ENCODE measurements at places on chromosomes 6 and 20.

- no peak for DNase-seq
Observed at GRCh38 chr6:147983581-147984366, 358.9 kb upstream of the SASH1 start.

- DNase-seq = no peak
Observed at GRCh38 chr6:23989885-23990533, 136.0 kb upstream of the NRSN1 start.

DNA sequence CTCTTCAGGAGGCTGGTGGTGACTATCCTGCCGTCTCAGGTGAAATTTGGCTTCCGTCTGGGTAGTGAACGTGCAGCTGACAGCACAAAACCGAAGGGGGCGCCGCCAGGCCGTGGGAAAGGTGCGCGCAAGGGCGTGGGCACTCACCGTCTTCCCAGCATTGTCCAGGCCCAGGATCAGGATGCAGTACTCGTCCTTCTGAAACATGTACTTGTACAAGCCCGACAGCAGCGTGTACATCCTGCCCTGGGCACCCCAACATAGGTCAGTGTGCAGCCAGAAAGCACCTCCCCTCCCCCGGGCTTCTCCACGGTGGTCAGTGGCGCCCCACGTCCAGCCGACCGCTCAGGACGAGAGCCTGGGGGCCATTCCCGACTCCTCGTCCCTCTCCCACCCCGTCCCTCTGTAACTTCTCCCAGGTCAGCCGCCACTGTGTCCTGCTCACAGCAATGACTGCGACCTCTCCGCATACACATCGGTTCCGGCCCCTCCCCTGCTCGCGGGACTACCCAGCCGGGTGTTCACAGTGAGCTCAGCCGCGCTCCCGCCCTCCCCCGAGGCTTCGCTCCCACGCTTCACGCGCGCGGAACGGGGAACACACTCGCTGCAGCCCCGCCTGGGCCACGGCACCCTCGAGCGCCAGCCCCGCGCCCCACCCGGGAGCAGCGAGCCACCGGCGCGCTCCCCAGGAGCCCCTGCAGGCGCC, 771 bp downstream of the ARFRP1 start:
- DNase-seq = peak; percentile 22

- no peak for DNase-seq
Observed at GRCh38 chr6:110412360-110412759, 3.0 kb downstream of the DDO start.

GRCh38 chr6:79042088-79042798, 35.8 kb downstream of the PHIP start:
- no peak for DNase-seq

DNA sequence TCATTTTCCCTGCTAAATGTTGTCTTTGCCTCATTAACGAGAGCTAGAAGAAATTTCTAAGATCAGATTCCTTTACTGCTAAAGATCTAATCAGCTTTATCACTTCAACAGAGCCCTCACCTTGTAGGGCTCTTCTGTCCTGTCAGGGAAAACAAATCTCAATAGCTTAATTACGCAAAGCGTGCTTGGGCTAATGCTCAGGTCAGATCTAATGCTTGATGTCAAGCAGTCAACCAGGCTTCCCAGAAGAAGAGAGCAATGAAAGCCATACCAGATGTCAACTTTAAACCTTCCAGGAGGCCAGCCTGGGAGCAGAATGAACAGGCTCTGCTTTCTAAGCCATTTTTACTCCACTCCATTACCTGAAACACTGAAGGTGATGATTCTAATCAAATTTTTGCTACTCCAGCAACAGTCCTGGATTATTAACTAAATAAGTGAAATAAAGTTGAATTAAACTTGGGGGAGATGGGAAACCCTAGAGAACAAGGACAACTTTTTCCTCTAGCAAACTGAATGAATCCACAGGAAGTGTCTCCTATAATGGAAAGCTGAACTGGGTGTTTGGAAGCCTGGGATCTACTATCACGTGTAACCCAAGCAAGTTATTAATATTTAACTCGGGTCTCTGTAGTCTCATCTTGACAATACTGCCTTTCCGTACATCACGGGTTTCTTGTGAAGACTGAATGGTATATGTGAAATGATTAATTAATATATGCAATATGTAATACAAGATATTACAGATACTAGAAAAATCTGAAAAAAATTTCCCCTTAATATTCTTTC, 273.7 kb downstream of the PTPRK start:
- no peak for DNase-seq

DNA sequence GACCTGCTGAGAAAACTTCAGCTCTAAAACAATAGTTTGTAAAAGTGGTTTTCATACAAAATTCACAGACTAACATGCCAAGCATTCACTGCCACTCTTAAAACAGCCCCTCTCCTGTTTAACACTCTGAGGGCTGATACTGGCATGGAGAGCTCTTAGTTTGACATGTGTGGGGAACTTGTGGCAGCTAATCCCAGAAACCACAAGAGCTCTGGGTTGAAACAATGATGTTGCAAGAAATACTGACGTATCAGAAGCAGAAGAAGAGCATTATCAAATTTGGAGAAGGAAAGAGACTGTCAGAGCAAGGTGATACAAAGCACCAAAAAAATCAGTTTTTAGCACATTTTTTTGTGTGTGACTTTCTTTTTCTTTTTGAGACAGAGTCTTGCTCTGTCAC, 5.1 kb downstream of the BEND3 start:
- DNase-seq = no peak

Measured in HFFc6 (cell line).